ENCODE measurements at places on chromosomes 6 and 20. TPM values are rescaled to one million over a fixed set of nuclear protein-coding genes. Genes with fewer than 3 reads are reported as not detected.

GRCh38 chr6:117829594-117830319 is 77.3 kb upstream of the SLC35F1 start:
- H3K27ac ChIP-seq, result no peak overlapping the region
- H3K36me3 ChIP-seq, result no peaks in the 10 kb centered on the region
- peak overlapping the region; percentile 81 for H3K4me3 ChIP-seq
- DNase-seq, result no peak
- H3K27me3 ChIP-seq, result peaks cover 7% of the 10 kb centered on the region

- H3K4me3 ChIP-seq, result peak within 1 kb of the TSS; percentile 97
- H3K4me1 ChIP-seq, result peaks cover 19% of the 10 kb centered on the region
- no peak for DNase-seq
These were observed at the start of gene GID8 for GRCh38 chr20:62938105-62938888. Gene GID8, plus strand, starts transcription at chr20:62938147. Its CDS starts 3,356 bp downstream, at chr20:62941503.

Gene PTGIS
- total RNA-seq, result 33.3 TPM

- no peak overlapping the region for H3K27ac ChIP-seq
- no peaks in the 10 kb centered on the region for H3K27me3 ChIP-seq
- no peaks in the 10 kb centered on the region for H3K36me3 ChIP-seq
- H3K4me3 ChIP-seq, result no peak overlapping the region
- no peak for DNase-seq
- H3K4me1 ChIP-seq, result peaks cover 14% of the 10 kb centered on the region
These were observed 232.9 kb downstream of the SAMD5 start for GRCh38 chr6:147741389-147741788.

DNA sequence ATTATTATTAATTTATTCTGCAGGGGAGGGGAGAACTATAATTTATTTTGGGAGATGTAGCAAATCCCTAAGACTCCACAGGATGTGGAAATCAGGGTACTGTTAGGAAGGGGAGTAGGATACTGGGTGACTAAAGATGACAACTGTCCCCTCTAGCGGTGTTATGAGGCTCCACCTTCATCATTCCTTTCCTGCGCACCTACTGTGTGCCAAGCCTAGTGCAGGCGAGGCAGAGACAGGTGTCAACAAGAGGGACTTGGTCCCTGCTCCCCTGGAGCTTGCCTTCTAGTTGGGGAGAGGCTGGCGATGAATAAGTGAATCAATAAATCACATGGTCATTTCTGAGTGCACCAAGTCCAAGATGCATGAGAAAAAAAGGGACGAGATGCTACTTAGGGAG is 65.5 kb downstream of the STK35 start:
- H3K4me3 ChIP-seq, result no peak overlapping the region
- H3K27me3 ChIP-seq, result peaks cover 27% of the 10 kb centered on the region
- H3K4me1 ChIP-seq, result no peaks in the 10 kb centered on the region
- H3K27ac ChIP-seq, result no peak overlapping the region
- DNase-seq, result no peak
- H3K36me3 ChIP-seq, result no peaks in the 10 kb centered on the region

DNA sequence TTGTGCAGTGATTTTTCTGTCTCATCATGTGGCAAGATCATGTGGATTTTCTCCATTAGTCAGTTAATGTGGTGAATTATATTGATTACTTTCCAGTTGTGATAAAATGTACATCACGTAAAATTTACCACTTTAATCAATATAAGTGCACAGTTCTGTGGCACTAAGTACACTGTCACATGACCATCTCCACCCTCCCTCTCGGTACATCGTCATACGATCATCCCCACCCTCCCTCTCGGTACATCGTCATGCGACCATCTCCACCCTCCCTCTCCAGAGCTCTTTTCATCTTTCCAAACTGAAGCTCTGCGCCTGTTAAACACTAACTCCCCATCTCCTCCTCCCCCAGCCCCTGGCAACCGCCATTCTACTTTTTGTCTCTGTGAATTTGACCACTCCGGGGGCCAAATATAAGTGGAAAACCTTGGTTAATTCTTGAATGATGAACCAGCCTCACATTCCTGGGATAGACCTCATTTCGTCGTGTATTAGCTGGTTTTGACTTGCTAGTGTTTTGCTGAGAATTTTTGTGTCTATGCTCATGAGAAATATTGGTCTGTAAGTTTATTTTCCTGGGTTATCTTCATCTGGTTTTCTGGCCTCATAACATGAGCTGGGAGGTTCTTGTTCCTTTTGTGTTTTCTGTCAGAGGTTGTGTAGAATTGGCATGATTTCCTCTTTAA is 10.8 kb downstream of the NTSR1 start:
- H3K27me3 ChIP-seq, result peaks cover 62% of the 10 kb centered on the region
- peaks cover 6% of the 10 kb centered on the region for H3K4me1 ChIP-seq
- H3K36me3 ChIP-seq, result peaks cover 4% of the 10 kb centered on the region

DNA sequence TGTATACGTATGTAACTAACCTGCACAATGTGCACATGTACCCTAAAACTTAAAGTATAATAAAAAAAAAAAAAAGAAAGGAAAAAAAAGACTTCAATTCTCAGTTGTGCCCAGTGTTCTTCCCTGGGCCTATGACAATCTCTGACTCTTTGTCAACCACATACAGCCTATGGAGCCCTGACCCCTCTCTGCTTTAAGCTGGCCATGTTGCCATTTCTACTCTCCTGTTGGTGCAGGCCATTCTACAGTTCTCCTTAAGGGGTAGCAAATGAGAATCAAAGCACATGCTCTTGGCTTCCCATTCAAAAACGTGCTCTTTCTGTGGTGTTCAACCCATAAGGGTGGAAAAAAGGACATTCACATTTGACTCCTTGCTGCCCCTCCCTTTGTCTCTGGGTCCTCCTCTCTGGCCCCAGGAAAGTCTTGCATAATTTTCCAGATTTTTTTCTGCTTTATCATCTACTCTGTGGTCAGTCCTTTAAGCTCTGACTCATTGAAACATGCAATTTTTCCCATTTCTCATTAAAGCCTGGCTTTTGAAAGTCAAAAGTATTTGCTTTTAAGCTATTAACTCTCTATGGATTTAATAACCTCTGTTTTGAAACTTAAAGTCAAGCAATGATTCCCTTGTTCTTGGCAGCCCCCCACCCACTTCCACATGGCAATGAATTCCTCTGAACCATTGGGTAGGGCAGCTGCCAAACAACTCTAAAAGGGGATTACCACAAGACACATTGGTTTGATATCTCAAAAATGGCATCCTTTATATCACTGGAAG is 208.6 kb upstream of the MCHR2 start:
- no peak for DNase-seq
- H3K4me1 ChIP-seq, result no peaks in the 10 kb centered on the region
- no peaks in the 10 kb centered on the region for H3K27me3 ChIP-seq
- no peak overlapping the region for H3K4me3 ChIP-seq
- no peak overlapping the region for H3K27ac ChIP-seq

GRCh38 chr6:157956171-157956730 is 25.4 kb upstream of the SYNJ2 start:
- peaks cover 7% of the 10 kb centered on the region for H3K4me1 ChIP-seq
- H3K36me3 ChIP-seq, result no peaks in the 10 kb centered on the region
- DNase-seq, result no peak
- H3K4me3 ChIP-seq, result no peak overlapping the region
- no peak overlapping the region for H3K27ac ChIP-seq

Gene RPP40
- 5.6 TPM for total RNA-seq

Gene TCF21
- 1.3 TPM for total RNA-seq

Gene TTBK1
- total RNA-seq, result 1.7 TPM

Gene HCK
- total RNA-seq, result not detected

GRCh38 chr6:28343898-28344677 is 5.7 kb upstream of the ZKSCAN3 start:
- DNase-seq, result no peak
- H3K27me3 ChIP-seq, result peaks cover 42% of the 10 kb centered on the region
- H3K36me3 ChIP-seq, result no peaks in the 10 kb centered on the region
- H3K4me3 ChIP-seq, result no peak overlapping the region

DNA sequence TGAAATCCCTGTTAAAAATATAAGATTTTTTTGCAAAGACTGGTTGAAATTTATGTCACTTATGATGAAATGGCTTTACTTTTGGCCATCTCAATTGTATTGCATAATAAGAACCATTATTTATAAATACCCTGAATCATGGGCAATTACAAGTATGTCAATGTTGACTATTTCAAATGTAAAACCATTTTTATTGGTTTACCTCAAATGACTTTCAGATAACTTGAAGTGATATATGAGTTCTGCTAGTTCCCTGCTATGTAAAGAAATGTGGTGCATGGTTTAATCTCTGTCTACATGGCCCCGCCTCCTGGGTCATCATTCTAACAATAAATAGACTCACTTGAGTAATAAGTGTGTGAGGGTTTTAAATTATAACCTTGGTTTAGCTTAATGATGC is 275.6 kb upstream of the PREP start:
- no peak overlapping the region for H3K4me3 ChIP-seq
- no peaks in the 10 kb centered on the region for H3K27me3 ChIP-seq
- no peak for DNase-seq
- no peaks in the 10 kb centered on the region for H3K36me3 ChIP-seq

DNA sequence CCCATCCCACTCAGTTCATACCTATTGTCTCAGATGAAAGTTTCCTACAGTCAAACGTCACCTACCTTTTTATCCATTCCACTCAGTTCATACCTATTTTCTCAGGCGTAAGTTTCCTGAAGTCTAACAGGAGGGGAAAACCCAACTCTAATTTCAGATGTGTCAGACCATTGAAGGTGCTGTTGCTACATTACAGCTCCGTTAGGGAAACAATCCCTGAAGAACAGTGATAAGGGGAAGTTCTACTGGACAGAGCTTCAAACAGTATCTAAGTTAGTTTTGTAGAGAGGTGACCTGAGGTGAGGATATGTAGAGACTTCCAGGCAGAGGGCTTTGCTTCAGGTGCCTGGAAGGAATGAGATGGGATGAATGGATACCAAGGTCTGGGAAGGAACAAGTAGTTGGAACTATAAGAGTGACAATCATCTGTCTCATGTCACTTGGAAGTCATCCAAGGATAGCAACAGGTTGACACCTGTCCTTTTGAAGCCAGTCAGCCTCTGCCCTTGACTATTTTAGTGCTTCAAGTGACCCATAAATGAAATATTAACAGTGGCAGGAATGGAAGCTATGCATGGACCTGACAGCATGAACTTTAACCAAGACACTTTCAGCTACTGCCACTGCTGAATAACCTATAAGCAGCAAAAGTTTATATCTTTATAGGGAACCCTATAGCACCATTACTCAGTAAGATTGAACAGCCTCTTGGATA is 191.6 kb upstream of the MOCS1 start:
- H3K4me1 ChIP-seq, result no peaks in the 10 kb centered on the region
- no peak overlapping the region for H3K27ac ChIP-seq
- H3K4me3 ChIP-seq, result no peak overlapping the region

DNA sequence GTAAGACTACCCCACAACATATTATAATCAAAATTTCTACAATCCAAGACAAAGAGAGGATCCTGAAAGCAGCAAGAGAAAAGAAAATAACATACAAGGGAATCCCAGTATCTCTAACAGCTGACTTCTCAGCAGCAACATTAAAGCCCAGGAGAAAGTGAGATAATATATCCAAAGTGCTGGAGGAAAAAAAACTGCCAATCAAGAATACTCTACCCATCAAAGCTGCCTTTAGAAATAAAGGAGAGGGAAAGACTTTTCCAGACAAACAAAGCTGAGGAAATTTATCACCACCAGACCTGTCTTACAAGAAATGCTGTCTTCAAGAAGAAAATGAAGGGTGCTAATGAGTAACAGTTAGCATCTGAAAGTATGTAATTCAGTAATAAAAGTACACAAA is 43.3 kb upstream of the IRAK1BP1 start:
- H3K36me3 ChIP-seq, result no peaks in the 10 kb centered on the region
- H3K27me3 ChIP-seq, result peaks cover 3% of the 10 kb centered on the region
- no peak for DNase-seq
- no peaks in the 10 kb centered on the region for H3K4me1 ChIP-seq

DNA sequence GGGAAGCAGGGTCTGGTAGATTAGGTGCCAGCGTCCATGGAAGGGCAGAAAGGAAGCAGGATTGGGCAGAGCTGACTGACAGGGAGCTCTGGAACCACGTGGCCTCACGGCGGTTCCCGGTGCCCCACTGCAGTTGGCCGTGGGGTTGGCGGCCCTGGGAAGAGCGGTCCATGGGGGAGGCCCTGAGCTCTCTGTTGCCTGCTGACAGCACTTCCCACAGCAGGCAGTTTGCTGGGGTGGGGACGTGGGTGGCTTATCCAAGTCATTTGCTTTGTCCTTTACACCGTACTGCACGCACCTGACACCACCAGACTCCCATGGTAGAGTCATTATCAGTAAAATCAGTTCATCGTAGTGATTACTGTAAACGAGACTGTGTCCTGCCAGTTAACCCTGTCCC is 56.1 kb downstream of the RPP40 start:
- H3K4me1 ChIP-seq, result peaks cover 7% of the 10 kb centered on the region
- H3K36me3 ChIP-seq, result peaks cover 50% of the 10 kb centered on the region
- no peak overlapping the region for H3K27ac ChIP-seq
- H3K27me3 ChIP-seq, result no peaks in the 10 kb centered on the region

Gene STX11
- 0.38 TPM for total RNA-seq

Gene SLC4A11
- 5.8 TPM for total RNA-seq

Gene MTRF1L
- 18.8 TPM for total RNA-seq

DNA sequence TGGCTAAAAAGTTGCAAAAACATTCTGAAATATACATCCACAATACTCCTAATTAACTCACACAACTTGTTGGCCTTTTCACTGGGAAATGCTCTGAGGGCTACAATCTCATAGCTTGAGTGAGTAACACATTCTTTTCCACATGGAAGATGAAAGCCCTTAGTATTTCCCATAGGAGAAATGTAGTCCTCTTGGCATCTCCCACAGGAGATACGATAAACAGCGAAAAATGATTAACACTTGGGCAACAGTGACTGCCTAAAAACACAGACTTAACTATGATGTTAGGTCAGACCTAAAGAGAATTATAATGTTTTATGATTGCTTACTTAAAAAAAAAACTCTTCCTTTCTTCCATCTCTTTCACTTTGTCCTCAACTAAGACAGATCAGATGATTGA is 9.0 kb downstream of the MYLK4 start:
- no peak overlapping the region for H3K27ac ChIP-seq
- no peaks in the 10 kb centered on the region for H3K36me3 ChIP-seq
- H3K27me3 ChIP-seq, result peaks cover 5% of the 10 kb centered on the region
- DNase-seq, result no peak
- no peak overlapping the region for H3K4me3 ChIP-seq
- peaks cover 35% of the 10 kb centered on the region for H3K4me1 ChIP-seq

Gene STMN3
- 38.9 TPM for total RNA-seq

DNA sequence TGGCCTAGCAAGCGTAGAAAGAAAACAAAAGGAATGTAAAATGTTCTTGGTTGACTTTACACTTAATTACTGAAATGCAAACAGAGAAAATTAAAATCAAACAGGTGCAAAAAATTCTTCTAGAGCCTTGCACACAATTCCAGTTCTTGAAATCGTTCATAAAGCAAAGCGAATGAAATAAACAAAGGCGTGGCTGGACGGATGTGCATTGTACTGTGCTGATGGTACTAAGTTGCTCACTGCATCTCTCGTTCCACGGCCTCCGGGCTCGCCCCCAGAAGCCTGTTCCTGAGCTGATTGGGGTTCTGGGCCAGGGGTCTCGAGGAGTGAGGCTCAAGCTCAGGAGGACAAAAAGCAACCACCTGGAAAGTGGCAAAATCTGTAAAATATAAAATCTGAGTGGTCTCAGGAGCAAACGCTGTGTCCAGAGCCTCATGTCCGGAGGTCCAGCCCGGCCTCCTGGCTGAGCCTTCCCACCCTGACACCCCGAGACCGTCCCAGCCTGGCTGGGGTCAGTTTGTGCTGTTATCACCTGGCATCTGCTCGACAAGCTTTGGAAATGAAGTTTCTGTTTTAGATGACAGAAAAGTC is 71.3 kb downstream of the TTLL2 start:
- peaks cover 4% of the 10 kb centered on the region for H3K4me1 ChIP-seq
- no peak overlapping the region for H3K27ac ChIP-seq
- no peak for DNase-seq
- H3K27me3 ChIP-seq, result peaks cover 8% of the 10 kb centered on the region

GRCh38 chr6:88609983-88610382 is 353.4 kb downstream of the RNGTT start:
- no peak for DNase-seq
- no peaks in the 10 kb centered on the region for H3K4me1 ChIP-seq
- H3K27me3 ChIP-seq, result no peaks in the 10 kb centered on the region
- H3K4me3 ChIP-seq, result no peak overlapping the region
- H3K36me3 ChIP-seq, result peaks cover 4% of the 10 kb centered on the region
